NCI-H1694 treated with DMSO at 0.1 percent for 48 hours (cell line): ENCODE measurements at places on chromosomes 5 and 9.

GRCh38 chr5:75078027-75078426 lies 25.7 kb upstream of the GCNT4 start:
- no peak for DNase-seq

DNA sequence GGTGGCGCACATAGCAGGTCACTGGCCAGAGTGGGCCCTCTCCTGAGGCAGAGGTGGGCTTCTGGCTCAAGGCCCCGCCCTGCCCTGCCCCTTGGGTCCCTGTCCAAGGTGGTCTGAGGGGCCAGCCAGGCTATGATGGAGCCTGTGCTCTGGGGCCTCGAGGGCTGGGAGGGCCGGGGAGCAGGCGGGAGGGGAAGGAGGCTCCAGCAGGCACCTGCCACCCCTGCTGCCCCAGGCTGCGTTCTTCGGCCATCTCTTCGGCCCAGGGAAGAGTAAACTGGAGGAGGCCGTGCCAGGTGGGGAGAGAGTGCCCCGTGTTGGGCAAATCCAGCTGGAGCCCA lies 14.6 kb downstream of the FIBCD1 start:
- no peak for DNase-seq

GRCh38 chr5:122972877-122973276 lies 63.6 kb downstream of the PPIC start:
- no peak for DNase-seq

DNA sequence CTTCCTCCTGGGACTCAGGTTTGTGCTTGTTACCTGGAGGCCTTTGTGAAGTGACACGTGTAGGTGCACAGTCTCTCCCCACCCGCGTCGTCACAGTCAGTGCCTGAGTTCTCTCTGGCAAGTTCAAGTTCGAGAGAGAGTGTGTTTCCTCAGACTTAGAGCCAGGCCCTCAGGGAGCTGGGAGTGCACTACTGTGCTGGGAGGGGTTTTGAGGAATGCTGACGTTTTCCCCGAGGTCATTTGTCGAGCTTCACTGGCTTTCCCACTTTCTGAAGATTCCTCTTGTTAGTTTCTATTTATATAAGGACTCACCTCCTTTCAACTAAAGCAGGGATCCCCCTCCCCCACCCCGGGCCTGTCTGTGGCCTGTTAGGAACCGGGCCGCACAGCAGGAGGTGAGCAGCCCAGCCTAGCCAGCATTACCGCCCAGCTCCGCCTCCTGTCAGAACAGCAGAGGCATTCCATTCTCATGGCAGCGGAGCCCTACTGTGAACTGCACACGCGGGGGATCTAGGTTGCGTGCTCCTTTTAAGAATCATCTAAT lies 209.2 kb downstream of the DIRAS2 start:
- no peak for DNase-seq

DNA sequence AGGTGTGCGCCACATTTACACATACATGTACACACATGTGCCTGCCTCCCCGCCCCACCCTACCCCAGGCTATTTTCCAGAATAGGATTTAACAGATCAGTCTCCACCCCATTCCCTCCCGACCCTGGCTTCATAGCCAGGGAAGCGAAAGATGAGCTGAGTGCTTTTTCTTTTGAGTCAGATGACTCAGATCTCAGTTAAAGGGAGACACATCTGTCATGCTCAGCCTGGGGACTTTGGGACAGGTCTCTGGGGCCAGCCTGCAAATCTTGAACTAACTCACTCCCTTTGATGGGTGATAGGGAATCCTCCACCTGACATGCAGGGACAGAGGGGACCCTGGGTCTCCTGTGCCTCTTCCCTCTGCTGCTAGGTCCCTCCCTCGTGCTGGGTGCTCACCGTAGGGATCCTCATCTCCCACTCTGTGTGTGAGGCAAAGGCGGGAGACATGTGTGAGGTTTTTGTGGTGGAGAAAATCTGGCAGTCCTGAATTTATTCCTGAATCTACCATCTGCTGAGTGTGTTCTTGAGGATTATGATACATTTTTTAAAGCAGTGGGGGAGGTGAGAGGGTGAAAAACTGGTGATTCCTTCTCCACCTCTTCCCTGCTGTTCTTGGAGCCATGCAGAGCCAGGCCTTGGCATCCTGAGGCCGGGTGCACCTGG lies 37.7 kb downstream of the NEUROG1 start:
- DNase-seq, result peak; percentile 53

- DNase-seq, result no peak
Observed at GRCh38 chr5:150218693-150219035, 28.8 kb downstream of the SLC6A7 start.

- no peak for DNase-seq
Observed at GRCh38 chr5:78009937-78010527, 233.9 kb upstream of the TBCA start.

DNA sequence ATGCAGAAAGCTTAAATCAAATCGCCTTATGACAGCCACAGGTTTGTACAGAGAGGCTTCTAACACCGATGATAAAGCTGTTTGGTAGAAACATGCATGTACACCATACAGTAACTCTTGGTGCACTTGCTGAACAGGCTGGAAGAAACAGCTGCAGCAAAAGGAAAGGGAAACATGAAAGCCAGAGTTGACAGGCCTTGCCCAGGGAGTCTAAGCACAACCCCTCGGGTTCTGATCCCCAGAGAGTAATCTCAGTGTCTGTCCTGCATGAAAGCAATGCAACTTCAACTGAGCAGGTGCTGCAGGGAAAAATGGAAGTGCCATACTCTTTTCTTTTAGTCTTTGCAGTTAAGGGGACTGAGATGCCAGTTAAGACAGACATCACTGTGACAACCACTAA lies 419.9 kb downstream of the BNC2 start:
- no peak for DNase-seq

GRCh38 chr5:76863001-76863400 lies 13.2 kb downstream of the S100Z start:
- no peak for DNase-seq

DNA sequence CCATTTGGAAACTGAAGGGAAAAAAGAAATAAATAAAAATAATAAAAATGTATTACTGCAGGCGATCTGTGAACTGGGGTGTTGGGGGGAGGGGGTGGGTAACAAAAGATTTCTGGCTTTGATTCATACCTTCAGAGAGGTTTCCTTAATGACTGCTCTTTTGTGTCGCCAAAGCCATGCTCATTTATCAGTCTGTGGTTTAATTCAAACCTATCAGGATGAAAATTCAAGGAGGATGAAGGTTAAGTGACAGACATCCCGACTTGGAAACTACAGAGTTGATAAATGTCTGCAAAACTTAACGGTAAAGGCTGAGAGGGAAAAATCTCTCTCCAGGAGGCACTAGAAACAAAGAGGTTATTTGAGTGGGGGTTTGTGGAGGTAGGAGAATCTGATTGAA lies 278.2 kb downstream of the PSAT1 start:
- DNase-seq, result no peak

- no peak for DNase-seq
Observed at GRCh38 chr9:113468716-113469448, 5.4 kb downstream of the RGS3 start.

- DNase-seq, result no peak
Observed at GRCh38 chr5:119596046-119596445, 33.3 kb upstream of the FAM170A start.
